ENCODE measurements at places on chromosomes 12 and 14.
A peak's percentile ranks its signal among the peaks of the same experiment; 100 is the strongest.

- DNase-seq: peak; percentile 18
Observed at GRCh38 chr12:67222302-67222701, 46.9 kb upstream of the CAND1 start.

DNA sequence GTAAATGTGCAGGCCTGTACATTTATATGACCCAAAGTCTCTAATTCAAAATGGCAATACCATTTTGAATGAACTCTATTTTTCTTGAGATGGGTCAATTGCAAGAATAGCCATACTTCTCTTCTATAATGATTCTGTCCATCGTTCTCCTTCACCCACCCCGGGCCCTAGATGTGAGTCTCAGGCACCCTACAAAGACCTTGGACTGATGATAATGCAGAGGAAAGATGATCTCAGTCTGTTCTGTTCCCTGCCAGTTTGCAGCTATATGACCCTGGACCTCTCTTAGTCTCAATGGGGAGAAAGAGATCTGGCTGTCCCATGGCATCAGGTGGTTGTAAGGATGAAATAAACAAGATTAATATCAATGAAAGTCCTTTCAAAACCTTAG, 30.1 kb downstream of the VCPKMT start:
- DNase-seq: no peak

DNA sequence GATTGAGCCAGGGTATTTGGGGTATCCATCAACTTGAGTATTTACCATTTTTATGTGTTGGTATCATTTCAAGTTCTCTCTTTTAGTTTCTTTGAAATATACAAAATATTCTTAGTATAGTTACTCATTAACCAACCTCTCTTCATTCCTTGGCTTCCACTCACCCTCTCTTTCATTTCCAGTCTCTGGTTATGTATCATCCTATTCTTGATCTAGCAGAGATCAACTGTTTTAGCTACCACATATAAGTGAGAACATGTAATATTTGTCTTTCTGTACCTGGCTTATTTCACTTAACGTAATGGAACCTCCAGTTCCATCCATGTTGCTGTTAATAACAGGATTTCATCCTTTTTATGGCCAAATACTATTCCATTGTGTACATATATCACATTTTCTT, 86.9 kb downstream of the DACT1 start:
- no peak for DNase-seq

- no peak for DNase-seq
Observed at GRCh38 chr14:69489495-69489894, 5.0 kb downstream of the PLEKHD1 start.

GRCh38 chr14:45144658-45145057, 8.9 kb downstream of the FANCM start:
- DNase-seq: no peak

DNA sequence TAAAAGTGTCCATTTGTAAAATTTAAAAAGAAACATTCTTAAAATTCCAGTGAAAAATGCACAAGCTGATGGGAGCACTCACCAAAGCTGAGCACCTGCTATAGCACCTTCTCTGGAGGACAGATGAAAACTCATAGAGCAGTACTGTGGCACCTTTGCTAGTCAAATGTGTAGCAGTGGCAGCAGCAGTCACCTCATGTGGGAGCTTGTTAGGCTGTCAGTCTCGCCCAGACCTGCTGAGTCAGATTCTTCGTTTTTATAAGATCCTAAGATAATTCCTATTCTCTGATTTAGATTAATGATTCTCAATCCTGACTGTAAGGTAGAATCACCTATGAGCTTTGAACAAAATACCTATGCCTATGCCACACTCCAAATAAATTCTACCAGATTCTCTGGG, 325.8 kb downstream of the RPL10L start:
- DNase-seq: no peak

- peak; percentile 85 for DNase-seq
Observed at GRCh38 chr14:95452176-95452892, 64.1 kb downstream of the SYNE3 start.

DNA sequence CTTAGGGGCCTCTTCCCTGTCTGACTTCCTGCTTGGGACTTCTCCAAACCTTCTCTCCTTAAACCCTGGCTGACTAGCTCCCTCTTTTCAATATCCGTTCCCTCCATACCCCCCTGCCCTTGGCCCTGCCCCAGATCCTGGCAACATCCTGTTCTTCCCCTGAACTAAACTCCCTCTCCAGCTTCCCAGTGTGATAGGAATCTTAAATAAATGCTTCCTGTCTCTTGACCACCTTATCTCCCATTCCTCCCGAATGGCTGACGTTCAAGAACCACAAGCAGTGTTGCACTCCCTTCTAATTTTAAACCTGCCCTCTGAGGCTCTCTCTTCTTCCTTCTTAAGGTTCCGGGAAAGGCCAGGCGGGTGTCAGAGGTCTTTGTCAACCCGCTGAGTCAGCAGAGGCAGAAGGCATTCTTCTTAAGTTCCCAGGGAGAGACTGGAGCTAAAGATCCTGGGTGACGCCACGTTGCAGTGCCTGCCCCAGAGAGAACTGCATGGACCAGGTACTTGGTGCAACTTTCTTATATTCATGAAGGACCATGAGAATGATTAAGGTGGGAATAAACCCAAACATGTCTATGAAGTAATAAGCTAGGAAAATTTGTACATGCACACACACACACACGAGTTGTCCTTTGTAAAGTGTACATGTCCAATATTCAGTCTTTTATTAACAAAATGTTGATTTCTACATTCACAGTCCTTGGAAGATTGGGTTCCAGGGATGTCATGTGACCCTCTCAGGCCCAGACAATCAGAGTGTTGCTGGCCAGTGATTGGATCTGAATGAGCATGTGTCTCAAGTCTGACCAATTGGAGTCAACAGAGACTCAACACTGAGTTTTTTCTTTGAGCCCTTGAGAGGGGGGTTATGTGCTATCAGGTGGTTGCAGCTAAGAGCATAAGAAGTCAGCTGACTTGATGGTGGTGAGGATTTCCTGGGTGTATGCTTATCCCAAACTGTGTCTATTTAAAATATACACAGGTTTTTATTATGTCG, 420.2 kb upstream of the TBX3 start:
- DNase-seq: no peak

GRCh38 chr14:100538351-100539002, 48.7 kb downstream of the BEGAIN start:
- DNase-seq: no peak

- no peak for DNase-seq
Observed at GRCh38 chr12:54890339-54890738, 36.0 kb downstream of the MUCL1 start.

- peak; percentile 74 for DNase-seq
Observed at GRCh38 chr14:23551266-23552028, at the start of gene ZFHX2. Gene ZFHX2 (minus strand): TSS chr14:23551765. CDS start chr14:23535325, 16,440 bp downstream.

DNA sequence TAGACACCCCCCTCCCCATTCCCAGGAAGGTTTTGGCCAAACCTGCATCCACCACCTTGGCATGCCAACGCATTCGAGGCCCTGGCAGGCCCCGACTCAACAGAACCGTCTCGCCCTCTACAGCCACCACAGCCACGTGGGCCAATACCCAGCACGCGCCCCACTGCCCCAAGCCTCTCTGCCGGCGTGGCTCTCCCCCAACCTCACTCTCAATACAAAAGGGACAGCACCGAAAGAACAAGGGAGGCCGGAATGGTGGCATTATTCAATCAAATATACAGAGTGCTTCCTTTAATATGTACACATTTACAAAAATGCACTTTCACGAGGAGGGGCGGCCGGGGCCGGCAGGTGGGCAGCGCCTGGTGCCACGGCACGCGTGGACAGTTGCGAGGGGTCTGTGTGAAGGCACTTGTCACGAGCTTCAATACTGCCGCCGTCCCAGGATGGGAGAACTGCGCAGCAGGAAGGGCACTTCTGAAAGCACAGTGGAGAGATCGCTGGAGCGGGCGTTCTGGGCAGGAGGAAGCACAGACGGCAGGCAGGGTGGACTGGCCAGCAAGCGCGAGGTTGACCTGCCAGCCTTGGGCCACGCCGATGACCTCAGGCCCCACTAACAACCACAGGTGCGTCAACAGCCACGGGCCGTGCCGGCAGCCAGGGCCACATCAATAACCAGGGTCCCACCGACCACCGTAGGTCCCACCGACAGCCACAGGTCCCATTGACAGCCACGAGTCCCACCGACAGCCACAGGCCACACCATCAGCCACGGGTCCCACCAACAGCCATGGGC, 26.9 kb downstream of the JAG2 start:
- DNase-seq: no peak

DNA sequence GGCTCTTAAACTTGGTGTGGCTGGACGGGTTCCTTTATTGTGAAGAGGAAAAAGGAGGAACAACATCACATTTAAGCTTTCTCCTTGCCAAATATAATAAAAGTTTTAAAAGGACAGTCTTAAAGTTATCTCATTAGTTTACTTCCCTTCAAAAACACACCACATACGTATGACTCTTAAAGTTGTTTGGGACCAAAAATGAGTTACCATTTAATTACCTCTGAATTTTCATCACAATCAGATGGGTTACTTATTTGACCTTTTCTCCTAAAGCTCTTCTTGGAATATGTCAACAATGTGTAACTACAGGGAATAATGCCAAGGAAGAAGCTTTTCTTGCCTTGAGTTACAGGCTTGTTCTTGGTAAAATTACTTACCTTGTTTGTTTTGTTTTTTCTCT, 16.4 kb downstream of the RAB21 start:
- DNase-seq: no peak

GRCh38 chr14:71408362-71409030, 501.2 kb downstream of the PCNX1 start:
- no peak for DNase-seq

DNA sequence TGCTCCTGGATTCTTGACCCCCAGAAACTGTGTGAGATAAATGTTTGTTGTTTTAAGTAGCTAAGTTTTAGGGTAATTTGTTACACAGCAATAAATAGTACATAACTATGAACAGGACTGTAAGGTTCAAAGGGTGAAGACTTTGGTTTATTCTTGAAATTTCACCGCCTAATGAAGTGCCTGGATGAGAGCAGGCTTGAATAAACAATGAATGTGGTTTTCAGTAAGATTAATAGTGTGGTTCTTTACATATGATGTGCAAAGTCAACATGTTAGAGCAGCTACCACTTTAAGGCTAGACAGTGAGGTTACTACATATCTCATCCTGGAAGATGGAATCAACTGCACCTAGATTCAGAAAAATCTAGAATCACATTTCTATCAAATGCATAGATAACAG, 145.2 kb upstream of the BTG1 start:
- DNase-seq: peak; percentile 71

DNA sequence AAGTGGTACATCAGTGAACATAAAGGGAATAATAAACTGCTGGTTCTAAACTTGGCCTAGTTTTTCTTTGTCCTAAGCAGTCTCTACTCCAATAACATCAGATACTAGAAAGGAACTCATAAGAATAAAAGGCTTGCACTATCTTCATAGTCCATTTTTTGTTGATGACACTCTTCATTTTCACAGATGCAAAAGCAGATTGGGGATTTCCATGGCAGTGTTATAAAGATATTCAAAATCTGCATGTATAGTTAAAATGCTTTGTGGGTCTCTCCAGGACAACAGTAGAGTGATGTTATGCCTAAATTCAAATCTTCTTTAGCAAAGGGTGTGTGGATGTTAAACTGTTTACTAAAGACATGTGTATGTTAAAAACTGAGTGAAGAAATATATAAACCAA, 745.8 kb downstream of the TRHDE start:
- no peak for DNase-seq

DNA sequence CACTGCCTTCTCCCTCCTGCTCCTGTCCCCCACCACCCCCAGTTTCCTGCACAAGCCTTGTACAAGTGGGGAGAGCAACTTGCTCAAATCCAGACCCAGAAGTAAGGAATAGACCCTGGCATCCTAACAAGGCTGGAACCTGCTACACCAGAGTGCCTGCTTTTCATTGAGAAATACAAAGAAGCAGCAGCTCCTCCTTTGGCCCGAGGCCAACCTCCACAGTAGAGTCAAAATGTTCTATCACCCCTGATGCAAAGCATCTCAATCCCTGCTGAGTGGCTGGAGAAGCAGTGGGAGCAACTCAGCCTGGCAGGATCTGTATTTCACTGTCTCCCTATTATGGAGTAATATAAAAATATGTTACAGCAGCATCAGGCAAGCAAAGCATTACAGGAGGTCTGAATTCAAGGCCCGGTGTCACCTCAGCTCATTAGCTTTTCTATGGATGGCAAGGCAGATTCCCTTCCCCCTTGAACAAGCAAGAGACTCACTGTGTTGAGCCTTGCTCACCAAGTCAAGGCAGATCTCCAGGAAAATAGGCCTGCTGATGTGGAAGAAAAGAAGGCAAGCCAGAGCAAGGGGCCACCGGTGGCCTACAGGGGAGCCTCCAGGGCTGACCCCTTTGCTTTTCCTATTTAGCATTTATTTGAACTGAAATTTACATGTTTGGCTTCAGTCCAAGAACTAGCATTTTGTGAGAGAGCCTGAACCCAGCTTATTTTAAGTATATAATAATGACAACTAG, 186.3 kb upstream of the EGLN3 start:
- peak; percentile 35 for DNase-seq

DNA sequence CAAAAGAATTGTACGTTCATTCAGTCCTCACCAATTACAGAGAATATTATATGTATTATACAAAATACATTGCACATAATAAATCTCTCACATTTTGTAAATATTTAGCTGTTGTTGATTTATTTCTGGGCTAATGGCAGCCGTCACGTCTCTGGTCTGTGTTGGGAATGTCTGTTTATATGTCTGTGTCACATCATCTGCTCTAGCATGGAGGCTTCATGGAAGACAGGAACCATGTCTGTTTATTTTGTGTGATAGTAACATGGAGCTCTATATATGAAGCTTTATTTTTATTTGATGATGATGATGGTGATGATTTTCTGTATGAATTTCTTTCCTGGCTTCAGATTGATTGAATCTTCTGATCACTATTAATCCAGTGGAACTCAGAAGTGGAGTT, 138.4 kb downstream of the RAD51B start:
- no peak for DNase-seq

DNA sequence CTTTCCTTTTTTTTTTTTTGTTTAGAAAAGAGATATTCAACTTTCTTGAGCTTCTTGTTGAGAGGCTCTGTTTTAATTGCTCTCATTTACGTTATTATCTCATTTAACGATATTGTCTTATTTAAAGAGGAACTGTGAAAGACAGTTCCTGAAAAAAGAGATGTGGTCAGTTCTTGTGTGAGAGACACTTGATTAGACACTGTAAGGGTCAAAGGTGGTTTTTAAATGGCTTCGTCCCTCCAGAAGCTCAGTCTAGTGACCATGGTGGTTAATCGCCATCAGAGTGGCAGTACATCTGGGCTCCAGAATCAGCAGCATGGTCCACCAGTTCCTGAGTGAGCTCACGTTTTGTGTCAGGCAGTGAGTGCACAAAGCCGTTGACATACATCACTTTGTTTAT, 57.9 kb upstream of the KCNA5 start:
- no peak for DNase-seq

DNA sequence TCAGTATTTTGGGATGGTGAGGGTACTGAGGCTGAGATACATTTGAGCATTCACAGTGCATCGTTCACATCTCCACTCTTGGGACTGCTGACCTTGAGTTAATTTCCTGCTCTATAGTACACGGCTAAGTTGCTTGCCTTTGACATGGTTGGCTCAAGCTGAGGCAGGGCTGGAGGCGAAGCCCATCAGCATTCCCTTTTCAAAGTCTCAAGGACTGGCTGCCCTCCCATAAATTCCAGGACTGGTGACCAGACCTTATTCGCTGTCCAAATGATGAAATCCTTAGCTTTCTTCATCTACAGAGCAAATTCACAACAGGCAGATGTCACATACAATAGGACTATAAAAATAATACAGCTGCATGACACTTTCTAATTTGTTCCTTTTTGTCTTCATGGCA, 85.9 kb downstream of the SSPN start:
- no peak for DNase-seq

- no peak for DNase-seq
Observed at GRCh38 chr14:63605041-63605532, 36.6 kb downstream of the WDR89 start.
